ENCODE measurements at places on chromosomes 2 and 18. TPM values are rescaled to one million over a fixed set of nuclear protein-coding genes. Genes with fewer than 3 reads are reported as not detected.

DNA sequence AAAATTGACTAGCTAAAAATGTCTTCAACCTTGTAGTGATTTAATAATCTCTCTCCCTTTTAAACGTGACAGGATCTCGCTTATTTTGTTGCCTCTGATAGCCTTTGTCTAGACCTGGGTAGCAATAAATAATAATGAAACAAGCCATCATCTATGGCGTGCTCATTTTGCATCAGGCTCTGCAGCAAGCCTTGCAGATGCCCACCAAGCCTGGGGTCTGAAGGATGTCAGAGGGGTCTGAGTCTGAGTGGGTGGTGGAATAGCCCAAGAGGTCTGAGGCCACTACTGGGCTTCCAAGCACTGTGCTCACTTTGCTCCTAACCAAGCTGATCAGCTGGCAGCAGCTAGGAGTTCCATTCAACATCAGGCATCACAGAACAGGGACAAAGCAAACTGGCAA, 109.4 kb downstream of the GYPC start:
- DNase-seq, result no peak

GRCh38 chr18:48961547-48961946, 10.8 kb upstream of the SMAD7 start:
- DNase-seq, result no peak

- DNase-seq, result no peak
Measured at GRCh38 chr18:79812052-79812451, 14.3 kb downstream of the KCNG2 start.

DNA sequence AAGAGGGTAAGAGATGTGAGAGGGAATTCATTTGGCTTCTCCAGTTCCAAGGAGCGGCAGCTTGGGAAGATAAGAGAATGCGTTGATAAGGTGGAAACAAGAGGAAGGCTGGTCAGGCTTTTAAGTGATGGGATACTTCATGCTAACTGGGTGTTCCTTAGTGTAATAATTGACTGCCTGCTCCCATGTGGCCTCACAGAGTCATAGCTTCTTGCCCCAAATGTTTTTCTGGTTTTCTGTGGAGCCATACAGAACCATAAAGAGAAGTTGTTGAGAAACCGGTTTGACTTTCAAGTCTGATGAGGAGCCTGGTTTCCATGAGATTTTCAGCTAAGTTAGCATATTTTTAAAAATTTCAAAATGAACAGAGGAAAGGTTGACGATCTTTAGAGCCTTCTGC, 97.5 kb upstream of the ZFP36L2 start:
- no peak for DNase-seq

Gene GEN1
- 37.1 TPM for total RNA-seq

Gene IL1RL1
- total RNA-seq, result 0.21 TPM

Gene CIDEA
- total RNA-seq, result not detected

Gene CD8B
- 423 TPM for total RNA-seq
